H4 (cell line): ENCODE measurements at places on chromosomes 7 and 10. TPM values are rescaled to one million over a fixed set of nuclear protein-coding genes. Genes with fewer than 3 reads are reported as not detected.
A peak's percentile ranks its signal among the peaks of the same experiment; 100 is the strongest.

GRCh38 chr7:117803476-117803875, 69.8 kb downstream of the CTTNBP2 start:
- no peak for DNase-seq

- no peak for DNase-seq
Observed at GRCh38 chr10:47181052-47181849, 118.7 kb upstream of the GDF10 start.

- DNase-seq: no peak
Observed at GRCh38 chr7:17492437-17492836, 194.0 kb downstream of the AHR start.

DNA sequence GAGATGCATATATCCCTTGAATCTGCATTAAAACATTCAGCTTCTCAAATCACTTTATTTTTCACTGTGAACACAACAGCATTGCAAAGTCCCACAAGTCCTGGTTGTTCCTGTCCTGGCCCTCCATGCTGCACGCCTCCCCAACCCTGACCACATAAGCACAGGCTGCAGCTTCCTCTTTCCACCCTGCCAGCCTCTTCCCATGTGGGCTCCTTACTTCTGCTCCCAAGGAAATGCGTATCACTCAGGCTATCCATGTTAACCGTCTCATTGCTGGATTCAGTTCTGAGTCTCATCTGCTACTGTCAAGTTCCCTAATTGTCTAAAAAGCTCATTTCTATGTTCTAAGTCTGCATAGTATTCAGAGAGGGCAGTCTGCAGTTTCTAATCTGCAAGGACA, 89.7 kb upstream of the ZPBP start:
- DNase-seq: peak; percentile 35

GRCh38 chr10:95391164-95391563, 100.4 kb upstream of the PDLIM1 start:
- no peak for DNase-seq

- no peak for DNase-seq
Observed at GRCh38 chr10:72010234-72010973, 46.2 kb downstream of the CHST3 start.

The TCAF1 gene
- total RNA-seq: 37.6 and 58.3 TPM in 2 replicates

The RET gene
- total RNA-seq: 0.04 TPM in 1 of 2 replicates, not detected in the other
